ENCODE measurements at places on chromosomes 3 and 15.
A peak's percentile ranks its signal among the peaks of the same experiment; 100 is the strongest.

GRCh38 chr15:59307165-59307537 is 65.5 kb downstream of the MYO1E start:
- H3K27me3 ChIP-seq, result no peaks in the 10 kb centered on the region
- no peak overlapping the region for H3K4me3 ChIP-seq
- no peaks in the 10 kb centered on the region for H3K4me1 ChIP-seq
- no peak for DNase-seq
- no peaks in the 10 kb centered on the region for H3K36me3 ChIP-seq

DNA sequence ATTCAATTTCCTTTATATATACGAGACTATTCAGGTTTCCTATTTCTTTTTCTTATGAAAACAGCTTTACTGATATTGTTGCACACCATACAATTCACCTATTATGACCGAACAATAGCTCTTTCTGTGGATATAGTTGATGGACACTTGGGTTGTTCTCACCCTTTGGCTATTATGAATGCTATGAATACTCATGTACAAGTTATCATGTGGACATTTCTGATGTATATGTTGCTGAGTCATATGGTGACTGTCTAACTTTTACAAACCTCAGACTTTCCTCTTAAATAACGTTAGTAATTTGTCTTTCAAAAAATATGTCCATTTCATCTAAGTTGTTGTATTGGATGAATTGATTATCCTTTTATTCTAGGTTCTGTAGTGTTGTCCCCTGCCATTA is 15.7 kb upstream of the USF3 start:
- no peaks in the 10 kb centered on the region for H3K4me1 ChIP-seq
- peaks cover 5% of the 10 kb centered on the region for H3K27me3 ChIP-seq
- no peaks in the 10 kb centered on the region for H3K36me3 ChIP-seq
- H3K4me3 ChIP-seq, result no peak overlapping the region
- H3K27ac ChIP-seq, result no peak overlapping the region

GRCh38 chr3:47291158-47291753 is 8.5 kb downstream of the KLHL18 start:
- no peak overlapping the region for H3K4me3 ChIP-seq
- H3K27me3 ChIP-seq, result no peaks in the 10 kb centered on the region
- H3K27ac ChIP-seq, result no peak overlapping the region
- H3K4me1 ChIP-seq, result peaks cover 15% of the 10 kb centered on the region
- no peak for DNase-seq

GRCh38 chr3:143295201-143296080 is 175.9 kb downstream of the CHST2 start:
- DNase-seq, result no peak
- H3K36me3 ChIP-seq, result no peaks in the 10 kb centered on the region
- H3K27ac ChIP-seq, result no peak overlapping the region
- H3K27me3 ChIP-seq, result no peaks in the 10 kb centered on the region

DNA sequence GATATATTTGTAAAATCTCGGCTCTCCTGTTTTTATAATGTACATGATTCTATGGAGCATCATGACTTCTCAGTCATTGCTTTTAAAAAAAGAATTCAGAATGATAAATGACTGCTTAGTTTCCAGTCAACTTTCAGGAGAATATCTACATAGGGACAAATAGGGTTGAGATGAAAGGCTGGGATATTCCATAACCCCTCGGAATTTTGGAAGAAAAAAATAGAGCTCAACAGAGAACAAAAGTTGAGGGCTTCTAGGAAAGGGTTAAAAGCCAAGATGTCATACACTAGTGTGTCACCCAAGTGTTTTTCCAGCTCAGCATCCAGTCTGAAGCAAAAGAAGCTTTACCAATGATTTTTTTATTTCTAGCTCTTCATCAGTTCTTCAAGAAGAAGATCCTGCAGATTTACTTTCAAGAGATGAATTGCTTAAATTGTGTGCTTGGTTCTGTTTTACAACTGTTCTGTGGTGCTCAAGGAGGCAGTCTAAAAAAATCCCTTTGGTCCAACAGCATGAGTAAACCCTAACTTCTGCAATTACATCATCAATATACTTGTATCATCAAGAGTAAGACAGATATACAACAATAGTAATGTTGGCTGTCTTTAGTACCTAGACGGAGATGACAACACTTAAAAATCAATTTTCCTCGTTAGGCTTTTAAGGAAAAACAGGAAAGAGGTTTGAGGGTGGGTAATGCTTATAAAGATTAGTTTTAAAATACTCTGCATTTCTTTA is 979 bp downstream of the UNC13C start:
- no peaks in the 10 kb centered on the region for H3K4me1 ChIP-seq
- no peak overlapping the region for H3K27ac ChIP-seq
- no peak for DNase-seq
- H3K27me3 ChIP-seq, result peaks cover 6% of the 10 kb centered on the region
- H3K36me3 ChIP-seq, result no peaks in the 10 kb centered on the region

DNA sequence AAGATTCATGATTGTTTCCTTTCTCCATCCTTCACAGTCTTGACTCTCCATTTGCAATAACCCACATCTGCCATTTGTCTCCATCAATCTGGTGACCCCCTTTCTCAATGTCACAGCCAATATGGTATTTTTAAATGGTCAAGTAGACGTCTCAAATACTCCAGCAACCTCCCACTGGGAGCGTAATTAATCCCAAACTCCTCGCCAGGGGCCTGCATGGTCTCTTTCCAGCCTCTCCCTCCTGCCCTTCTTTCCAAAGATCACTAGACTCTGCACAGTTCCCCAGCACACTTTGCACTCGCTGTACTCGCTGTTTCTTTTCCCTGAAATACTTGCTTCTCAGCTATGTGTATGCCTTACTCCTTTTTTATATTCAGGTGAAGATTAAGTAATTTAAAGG is 115.3 kb downstream of the PLCH1 start:
- no peak for DNase-seq
- no peak overlapping the region for H3K4me3 ChIP-seq
- H3K27ac ChIP-seq, result no peak overlapping the region
- H3K27me3 ChIP-seq, result no peaks in the 10 kb centered on the region
- no peaks in the 10 kb centered on the region for H3K36me3 ChIP-seq

DNA sequence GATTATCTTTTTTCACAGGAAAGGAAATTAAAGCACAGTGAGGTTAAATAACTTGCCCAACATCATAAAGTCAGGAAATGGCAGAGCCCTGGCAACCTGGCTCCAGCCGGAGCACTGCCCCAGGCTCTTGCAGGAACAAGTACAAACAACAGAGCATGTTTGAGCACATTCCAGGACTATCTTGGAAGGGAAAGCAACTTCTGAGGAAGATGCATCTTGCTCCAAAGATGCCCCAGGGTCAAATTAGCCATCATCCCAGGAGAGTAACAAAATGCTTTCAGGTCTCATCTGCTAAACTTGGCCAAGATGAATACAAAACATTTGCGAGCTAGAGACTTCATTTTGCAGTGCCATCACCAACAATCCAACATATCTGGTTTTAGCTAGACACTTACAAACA is 162.4 kb upstream of the LRRN1 start:
- H3K4me3 ChIP-seq, result no peak overlapping the region
- no peak for DNase-seq
- H3K27me3 ChIP-seq, result no peaks in the 10 kb centered on the region
- no peaks in the 10 kb centered on the region for H3K4me1 ChIP-seq

GRCh38 chr3:5017925-5018531 is 38.8 kb downstream of the BHLHE40 start:
- no peak overlapping the region for H3K27ac ChIP-seq
- no peaks in the 10 kb centered on the region for H3K36me3 ChIP-seq
- H3K4me1 ChIP-seq, result peaks cover 56% of the 10 kb centered on the region
- no peak for DNase-seq
- H3K4me3 ChIP-seq, result no peak overlapping the region
- H3K27me3 ChIP-seq, result no peaks in the 10 kb centered on the region

- peaks cover 22% of the 10 kb centered on the region for H3K4me1 ChIP-seq
- H3K36me3 ChIP-seq, result no peaks in the 10 kb centered on the region
- H3K27me3 ChIP-seq, result peaks cover 47% of the 10 kb centered on the region
- no peak for DNase-seq
- peak overlapping the region; percentile 16 for H3K4me3 ChIP-seq
Observed at GRCh38 chr15:88257311-88258092, 963 bp upstream of the NTRK3 start.

GRCh38 chr3:169356284-169356955 is 307.1 kb downstream of the MECOM start:
- no peaks in the 10 kb centered on the region for H3K27me3 ChIP-seq
- H3K4me3 ChIP-seq, result no peak overlapping the region
- no peak overlapping the region for H3K27ac ChIP-seq
- H3K4me1 ChIP-seq, result no peaks in the 10 kb centered on the region
- H3K36me3 ChIP-seq, result no peaks in the 10 kb centered on the region
